Kidney capillary endothelial cell (primary cell): ENCODE measurements at places on chromosomes 4 and X.

DNA sequence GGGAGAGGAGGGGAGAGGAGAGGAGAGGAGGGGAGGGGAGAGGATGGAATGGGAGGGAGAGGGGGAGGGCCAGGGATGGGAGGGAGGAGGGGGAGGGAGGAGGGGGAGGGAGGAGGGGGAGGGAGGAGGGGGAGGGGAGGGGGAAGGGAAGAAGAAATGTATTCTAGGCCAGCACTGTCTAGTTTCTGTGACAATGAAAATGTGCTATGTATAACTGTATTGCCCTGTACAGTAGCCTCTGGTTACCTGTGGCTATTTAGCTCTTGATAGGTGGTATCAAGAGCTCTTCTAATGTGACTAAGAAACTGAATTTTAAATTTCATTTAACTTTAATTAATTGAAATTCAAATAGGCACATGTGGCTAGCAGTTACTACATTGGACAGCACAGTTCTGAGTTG is 143.1 kb downstream of the BTC start:
- DNase-seq = no peak

- no peak for DNase-seq
Observed at GRCh38 chr4:104025251-104025650, 305.5 kb upstream of the TACR3 start.

DNA sequence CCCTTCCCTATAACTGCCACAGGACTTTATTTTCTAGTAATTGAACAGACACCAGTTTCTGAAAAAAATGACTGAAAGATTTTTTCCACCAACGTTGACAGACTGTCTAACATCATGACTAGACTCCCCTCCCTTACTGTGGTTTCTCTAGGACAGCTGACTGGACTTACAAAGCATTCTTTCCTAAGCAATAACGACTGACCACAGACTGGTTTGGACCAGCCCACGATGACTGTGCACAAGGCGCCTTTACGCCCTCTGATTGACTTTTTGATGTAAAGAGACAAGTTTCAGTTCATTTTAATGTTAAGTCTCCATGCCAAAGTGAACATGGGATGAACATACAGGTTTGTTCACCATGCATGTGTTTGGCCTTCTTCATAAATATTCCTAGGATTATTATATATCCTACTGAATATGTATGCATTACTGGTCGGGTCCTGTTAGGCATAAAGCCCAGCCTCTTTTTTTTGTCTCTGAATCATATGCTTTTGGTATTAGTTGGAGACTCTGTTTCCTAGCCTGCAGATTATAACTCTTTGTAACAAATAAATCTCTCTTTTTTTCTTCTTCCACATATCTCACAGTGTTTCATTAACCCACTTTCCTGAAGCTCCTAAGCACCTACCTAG is 50.5 kb upstream of the UGT2B4 start:
- no peak for DNase-seq

DNA sequence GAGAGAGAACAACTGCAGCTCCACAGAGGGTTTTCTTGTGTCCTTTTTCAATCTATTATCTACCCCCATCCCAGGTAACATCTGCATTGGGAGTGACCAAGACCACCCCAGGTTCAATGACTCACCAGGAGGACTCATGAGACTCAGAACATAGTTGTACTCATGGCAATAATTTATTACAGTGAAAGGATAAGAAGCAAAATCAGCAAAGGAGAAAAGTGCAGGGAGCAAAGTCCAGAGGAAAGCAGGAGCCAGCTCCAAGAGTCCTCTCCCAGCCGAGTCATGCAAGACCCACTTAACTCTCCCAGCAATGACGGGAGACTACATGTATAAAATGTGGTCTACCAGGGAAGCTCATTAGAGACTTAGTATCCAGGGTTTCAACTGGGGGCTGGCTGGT is 129.5 kb upstream of the RBPJ start:
- DNase-seq = no peak

- DNase-seq = no peak
Observed at GRCh38 chr4:93469560-93469959, 359.0 kb upstream of the ATOH1 start.

GRCh38 chrX:143536176-143536575 is 18.9 kb upstream of the SPANXN3 start:
- no peak for DNase-seq

- no peak for DNase-seq
Observed at GRCh38 chrX:116170511-116170910, at the start of gene AGTR2. Gene AGTR2, plus strand, starts transcription at chrX:116170744. Its CDS starts 1,537 bp downstream, at chrX:116172281.

DNA sequence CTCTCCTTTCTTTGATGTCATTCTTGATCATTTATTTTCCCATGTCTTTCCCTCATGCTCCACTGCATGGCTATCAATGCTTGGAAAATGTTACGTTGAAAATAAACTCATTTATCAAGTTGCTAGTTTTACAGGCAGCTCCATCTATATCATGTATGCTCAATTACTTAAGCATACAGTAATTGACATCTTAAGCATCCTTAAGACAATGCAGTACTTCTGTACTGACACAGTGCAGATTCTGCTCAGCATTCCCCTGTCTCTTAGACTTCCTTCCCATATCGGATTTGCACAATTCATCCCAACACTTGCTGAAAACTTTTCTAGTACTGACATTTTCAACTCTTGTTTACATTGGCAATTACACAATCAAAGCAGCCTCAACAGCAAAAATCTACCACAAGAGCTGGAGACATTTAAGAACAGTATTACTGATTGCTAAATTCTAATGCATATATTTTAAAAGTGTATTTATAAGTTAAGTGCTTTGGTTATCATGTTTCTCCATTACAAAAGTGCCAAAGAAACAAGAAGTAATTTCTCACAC is 165.6 kb downstream of the ATP10D start:
- no peak for DNase-seq

DNA sequence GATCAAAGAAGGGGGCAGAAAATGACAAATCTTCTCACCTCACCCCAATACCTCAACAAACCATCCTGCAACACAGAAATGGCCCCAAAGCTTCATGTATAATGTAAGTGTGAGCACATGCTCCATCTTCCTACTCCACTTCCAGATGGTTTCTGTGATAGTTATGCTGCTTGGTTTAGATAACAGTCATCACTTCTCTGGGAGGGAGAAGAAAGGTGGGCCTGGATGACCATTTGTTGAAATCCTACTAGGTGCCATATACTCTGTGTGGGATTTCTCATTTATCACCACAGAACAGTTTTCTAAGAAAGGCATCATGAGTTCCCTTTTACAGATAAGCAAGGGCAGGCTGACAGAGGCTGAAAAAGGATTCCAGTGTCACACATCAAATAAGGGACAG is 31.3 kb upstream of the NXF3 start:
- no peak for DNase-seq

DNA sequence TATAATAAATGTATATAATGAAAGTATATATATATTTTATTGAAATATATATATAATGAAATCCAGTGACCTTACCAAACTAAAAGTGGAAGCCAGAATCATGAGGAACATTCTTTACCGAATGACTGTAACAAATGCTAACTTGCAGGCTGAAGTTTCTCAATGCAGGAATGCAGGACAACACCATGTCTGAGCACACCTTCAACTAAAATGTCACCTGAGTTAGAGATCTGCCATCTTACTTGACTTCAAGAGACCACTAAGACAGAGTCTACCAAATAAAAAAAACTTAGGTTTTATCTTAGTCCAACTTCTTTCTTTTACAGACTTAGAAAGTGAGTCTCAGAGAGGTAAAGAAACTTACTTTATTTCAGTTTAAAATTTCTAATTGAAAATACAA is 176.2 kb downstream of the FSTL5 start:
- no peak for DNase-seq

DNA sequence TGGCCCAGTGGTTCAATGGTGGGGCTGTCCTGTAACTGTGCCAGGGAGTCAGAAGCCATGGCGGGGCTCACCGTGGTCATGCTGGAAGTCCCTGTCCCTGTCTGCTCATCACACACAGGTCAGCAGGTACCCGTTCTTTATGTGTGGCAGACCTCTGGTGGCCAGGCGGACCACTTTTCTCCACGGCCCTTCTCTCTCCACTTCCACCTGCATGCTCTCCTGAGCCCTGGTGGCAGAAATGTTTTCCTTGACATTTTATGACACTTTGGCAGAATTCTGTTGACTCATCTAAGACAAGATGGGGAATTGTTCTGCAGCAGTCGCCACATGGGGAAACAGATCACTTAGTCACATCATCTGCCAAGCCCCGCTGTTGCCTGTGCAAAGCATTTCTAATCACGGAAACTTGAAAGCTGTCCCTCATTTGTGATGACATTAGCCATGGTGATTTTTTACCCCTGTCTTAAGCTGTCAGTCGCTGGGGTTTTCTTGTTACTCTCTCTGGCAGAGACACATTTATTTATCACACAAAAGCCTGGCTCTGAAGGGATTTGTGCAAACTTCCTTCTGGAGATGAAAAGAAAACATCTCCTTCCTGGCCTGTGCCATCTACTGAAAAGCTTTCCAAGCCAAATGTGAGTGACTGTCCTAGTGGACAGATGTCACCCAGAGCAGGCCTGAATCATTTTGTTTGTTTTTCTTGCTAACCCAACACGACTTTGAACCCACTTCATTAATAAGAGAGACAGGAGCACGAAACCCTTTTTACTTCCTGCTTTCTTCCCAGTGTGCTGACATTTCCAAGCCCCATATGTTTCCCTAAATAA is 38.8 kb upstream of the STIM2 start:
- peak; percentile 69 for DNase-seq

DNA sequence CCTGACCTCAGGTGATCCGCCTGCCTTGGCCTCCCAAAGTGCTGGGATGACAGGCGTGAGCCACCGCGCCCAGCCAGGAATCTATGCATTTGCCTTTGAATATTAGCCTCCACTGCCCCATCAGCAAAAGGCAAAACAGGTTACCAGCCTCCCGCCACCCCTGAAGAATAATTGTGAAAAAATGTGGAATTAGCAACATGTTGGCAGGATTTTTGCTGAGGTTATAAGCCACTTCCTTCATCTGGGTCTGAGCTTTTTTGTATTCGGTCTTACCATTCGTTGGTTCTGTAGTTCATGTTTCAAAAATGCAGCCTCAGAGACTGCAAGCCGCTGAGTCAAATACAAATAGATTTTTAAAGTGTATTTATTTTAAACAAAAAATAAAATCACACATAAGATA is 44.2 kb upstream of the SHOX start:
- no peak for DNase-seq
